ENCODE measurements at places on chromosomes 6 and 20.

- DNase-seq = no peak
Measured at GRCh38 chr6:145809211-145809610, 5.4 kb downstream of the FBXO30 start.

DNA sequence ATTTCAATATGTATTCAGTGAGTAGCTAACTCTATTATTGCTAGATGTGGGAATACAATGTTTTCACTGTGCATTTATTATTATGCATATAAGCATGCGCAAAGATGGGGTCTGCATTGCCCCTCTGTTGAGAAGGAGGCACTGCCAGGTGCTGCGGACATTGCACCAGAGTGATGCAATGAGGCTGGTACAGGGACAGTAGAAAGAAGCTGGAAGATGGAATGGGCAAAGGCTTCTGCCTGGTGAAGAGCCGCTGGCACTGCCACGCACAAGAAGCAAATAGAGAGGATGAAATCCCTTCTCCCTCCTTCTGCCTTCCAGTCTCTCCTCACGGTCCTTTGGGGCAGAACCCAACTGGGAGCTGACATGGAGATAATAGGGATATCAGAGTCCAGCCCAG, 154.5 kb upstream of the TNFAIP3 start:
- no peak for DNase-seq

DNA sequence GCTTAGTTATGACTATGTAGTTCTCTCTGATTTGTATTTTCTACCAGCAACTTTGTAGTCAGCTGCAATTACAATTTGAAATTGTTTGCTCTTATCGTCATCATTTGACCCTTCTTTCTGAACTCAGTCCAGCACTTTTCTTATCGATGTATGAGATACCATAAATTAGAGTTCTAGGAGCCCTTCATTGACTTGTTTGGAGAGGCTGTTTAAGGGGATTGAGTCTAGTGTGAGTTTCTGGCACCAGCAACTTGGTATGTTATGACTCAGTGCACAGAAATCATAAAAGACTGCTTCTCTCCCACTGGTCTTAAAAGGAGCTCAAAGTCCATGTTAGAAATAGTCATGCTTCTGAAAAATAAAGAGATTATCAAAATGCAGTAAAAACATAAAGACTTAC, 190.3 kb downstream of the TENT5A start:
- DNase-seq = no peak

DNA sequence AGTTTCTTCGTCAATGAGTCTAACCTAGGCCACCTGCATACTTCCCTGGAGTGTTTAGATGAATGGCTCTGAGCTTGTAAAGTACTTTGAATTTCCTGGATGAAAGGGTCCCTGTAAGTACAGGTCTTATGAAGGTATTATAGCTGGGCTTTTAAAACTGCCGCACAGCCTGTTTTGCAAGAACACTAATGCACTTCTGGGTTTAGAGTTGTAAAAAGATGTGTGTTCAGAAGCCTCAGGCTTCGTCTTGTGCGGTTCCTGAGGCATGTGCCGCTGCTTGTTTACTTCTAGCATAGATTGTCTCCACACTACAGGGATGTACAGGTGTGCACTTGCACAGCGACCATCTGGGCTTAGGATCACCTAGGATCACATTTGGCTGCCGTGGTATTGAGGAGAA, 324.5 kb downstream of the SOX4 start:
- DNase-seq = no peak

GRCh38 chr6:129133770-129134192, 250.8 kb downstream of the LAMA2 start:
- no peak for DNase-seq

- DNase-seq = no peak
Measured at GRCh38 chr6:70905742-70906141, 51.1 kb downstream of the B3GAT2 start.

- DNase-seq = no peak
Measured at GRCh38 chr20:22379472-22379871, 204.9 kb downstream of the FOXA2 start.

DNA sequence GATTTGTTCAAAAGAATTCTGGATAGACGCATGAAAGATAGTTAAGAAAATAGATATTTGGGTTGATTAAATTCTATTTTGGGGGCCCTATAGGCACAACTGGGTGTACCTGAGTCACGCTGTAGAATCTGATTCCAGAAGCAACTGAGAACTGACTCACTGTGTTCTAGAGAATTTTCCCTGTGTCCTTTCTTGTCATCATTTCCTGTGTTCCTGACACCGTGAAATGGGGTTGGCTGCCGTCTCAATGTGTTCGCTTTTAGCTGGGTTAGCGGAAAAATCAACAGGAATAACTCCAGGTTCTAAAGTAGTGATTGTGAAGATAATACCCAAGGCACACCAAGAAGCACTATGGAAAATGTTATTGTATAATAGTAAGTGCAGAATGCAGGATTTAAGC, 5.0 kb downstream of the GCNT2 start:
- DNase-seq = no peak

DNA sequence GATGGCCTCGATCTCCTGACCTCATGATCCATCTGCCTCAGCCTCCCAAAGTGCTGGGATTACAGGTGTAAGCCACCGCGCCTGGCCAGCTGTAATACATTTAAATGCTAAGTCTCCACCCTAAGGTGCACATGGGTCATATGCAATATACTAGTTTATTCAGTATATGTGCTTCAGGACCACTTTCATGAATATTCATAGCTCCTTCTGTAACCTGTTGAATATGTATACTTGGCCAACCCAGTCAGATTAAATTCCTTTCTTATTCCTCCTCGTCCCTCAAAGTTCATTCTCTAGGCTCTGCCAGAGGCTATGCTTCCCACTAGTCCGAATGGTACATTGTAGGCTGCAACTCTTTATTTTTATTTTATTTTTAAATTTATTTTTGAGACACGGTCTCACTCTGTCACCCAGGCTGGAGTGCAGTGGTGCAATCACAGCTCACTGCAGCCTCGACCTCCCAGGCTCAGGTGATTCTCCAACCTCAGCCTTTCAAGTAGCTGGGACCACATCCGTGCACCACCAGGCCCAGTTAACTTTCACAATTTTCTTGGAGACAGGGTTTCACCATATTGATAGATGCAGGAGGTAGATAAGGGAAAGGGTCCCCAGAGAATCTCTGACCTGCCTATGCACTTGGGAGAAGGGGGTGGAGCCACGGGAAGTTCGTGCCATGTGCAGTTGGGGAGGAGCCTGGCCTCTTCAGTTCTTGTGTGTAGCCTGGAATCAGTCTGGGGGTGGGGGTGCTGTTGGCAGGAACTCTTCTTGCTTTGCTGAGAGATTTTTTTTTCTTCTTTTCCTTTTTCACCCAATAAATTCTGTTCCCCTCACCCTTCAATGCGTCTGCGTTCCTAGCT, 41.3 kb upstream of the DDR1 start:
- DNase-seq = no peak

DNA sequence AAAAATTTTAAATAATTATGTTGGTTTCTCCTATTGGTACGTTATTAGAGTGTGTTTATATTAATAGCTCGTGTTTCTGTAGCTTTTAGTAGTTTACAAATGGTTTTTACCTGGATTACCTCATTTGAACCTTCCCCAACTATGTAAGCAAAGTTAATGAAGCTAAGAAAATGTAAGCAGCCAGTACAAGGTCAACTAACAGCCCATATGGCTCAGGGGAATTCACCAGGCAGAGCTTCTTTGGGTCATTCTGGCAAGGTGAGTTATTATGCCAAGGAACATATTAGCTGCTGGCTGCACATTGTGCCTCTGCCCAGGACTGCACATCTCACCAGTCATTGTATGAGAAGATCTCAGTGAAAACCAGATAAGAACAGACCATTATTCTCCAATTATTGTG, 27.0 kb upstream of the MARCKS start:
- DNase-seq = no peak

- DNase-seq = no peak
Measured at GRCh38 chr6:6705061-6705425, 116.5 kb downstream of the LY86 start.

GRCh38 chr6:98463038-98464000, 371.1 kb upstream of the POU3F2 start:
- no peak for DNase-seq

DNA sequence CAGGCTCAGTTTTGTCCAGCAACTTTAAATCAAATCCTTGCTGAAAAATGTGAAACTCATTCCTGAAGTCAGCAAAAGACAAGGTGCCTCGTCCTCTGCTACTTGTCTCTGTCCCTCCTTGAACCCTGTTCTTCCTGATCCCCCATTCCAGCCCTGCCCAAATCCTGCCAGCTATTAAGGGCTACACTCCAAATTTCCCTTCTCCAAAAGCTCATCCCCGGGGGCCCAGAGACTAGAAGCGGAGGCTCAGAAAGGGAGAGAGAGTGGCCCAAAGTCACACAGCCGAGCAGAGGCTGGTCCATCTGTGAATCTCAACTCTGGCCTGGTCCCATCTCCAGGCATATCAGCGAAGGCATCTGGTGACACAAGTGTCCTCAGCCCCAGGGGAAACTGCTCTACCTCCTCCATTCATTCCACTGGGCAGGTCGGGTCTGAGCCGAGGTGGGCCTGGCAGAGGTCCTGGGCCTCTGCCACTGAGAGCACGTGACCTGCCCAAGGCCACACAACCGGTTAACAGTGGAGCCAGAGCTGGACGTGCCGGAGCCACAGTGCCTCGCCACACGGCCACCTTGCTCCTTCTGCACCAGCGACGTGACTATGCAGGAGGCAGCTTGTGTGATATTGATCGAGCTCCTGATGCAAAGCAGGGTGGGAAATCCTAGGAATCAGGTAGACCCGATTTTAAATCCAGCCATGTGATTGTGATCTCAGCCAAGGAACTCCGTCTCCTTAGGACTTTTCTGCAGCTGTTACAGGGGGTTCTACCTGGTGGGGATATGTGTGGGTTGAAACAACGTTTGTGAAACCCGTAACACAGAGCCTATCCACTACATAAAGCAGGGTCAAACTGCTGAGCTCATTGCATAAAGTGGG, 28.6 kb downstream of the NOL4L start:
- DNase-seq = no peak

DNA sequence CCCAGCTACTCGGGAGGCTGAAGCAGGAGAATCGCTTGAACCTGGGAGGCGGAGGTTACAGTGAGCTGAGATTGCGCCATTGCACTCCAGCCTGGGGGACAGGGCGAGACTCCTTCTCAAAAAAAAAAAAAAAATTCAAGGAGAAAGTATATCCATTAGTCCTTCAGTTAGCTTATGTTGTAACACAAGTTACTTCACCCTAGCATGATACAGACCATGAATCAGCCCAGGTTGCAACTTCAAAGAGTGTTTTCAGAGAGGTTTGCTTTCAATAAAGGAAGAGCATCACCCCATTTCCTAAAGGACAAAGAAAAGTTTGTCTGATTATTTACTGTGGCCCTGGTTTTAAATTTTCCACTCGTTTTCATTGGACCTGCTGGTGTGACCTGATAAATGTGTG, 73.0 kb downstream of the SERAC1 start:
- no peak for DNase-seq

- DNase-seq = no peak
Measured at GRCh38 chr20:57384953-57385761, 6.0 kb upstream of the RBM38 start.

DNA sequence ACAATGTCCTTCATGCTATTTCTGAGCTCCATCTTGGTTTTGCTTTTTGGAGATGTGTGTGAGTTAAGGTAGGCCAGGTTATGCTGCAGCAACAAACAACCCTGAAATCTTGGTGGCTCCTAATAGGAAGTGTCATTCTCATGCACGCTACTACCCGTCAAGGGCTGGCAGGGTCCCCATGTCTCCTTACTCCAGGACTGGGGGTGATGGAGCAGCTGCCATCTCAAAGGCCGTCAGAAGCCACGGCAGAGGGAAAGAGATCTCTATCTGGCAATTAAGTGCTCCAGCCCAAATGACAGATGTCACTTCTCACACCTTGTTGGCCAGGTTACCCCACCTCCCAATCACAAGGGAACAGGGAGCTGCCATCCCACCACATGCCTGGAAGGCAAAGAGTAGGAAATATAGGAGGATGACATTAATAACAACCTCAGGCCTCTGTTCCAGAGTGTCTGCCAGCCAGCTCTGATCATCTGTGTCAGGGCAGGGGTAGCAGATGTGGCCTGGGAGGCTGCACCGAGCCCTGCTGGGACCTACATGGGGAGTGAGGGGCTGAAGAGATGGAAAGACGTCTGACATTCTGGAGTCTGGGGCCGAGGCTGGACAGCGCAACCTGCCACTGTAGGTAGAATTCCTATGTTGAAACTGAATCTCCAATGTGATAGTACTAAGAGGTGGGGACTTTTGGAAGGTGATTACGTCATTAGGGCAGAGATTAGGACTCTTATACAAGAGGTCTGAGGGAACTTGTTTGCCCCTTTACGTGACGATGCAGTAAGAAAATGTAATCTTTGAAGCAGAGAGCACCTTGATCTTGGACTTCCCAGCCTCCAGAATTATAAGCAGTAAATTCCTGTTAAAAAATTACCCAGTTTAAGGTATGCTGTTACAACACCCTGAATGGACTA, 4.8 kb upstream of the SDCBP2 start:
- DNase-seq = no peak

DNA sequence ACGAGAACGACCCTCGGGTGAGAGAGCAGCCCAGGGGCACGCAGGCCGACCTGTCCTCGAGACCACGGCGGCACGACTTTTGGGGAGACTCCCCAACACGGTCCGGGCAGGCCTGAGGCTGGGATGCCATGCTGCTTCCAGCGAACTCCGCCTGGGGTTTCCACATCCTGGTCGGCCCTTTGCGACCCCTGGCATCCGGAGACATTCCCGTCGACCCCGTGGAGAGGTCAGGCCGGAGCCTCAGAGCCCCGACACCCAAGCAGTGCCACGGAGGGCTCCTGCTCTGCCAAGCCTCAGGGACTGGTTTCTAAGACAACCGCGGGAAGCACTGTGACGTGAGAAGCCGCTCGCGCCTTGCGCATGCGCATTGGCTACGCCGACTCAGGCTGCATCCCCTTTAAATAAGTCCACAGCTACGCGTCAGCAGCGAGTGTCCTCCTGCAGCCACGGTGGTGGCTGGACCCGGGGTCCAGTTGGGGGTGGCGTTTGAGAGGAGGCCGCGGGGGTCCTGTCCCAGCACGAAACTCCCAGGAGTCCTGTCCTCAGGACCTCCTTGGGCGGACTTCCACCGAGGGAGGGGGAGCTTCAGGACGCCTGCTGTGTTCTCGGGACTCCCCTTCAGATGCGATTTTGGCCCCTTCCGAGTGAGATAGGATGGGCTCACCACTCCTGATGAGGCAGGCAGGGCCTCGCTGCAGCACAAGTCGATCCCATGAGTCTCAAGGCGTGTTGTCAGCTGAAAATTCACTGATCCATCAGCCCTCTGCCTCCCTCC, 1089.3 kb upstream of the DEFB115 start:
- no peak for DNase-seq

All from nucleus accumbens (tissue), 56 donors.